ENCODE measurements at places on chromosomes 4 and X.

DNA sequence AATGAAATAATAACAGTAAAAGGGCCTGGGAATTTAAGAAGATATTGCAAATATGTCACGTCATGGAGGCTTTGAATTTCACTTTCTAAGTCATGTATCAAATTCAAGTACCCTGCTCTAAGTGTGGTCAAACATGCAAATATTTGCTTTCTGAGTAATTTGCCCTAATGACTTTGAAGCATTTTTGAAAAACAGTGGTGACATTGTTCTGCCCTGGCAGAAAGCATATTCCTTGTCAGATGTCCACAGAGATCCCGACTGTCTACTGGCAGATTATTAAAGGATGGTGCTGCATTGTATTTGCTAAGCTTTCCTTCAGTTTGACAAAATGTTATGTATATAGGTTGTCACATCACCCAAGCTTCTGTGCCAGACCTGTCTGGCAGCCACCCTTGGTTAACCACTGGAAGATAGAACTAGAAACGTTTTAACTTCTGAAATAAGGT is 92.5 kb downstream of the ANK2 start:
- DNase-seq, result no peak

DNA sequence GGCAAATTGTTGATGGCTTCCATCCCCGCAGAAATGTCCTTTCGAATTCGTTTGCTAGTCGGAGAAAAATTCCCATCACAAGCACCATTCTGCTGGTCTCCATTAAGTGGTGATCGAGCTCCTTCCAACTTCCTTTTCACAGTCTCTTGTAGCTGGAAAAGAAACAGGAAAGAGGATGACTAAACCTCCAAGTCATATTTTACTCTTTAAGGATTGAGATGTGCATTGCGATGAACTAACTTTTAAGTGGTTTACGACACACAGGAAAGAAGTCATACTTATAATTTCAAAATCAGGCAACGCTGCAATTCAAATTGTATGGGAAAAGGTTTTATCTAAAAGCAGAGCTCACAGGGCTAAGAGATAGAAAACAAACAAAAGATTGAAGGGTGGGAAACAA is 225.2 kb downstream of the MGST2 start:
- no peak for DNase-seq

GRCh38 chr4:57117491-57117890 is 7.3 kb upstream of the IGFBP7 start:
- DNase-seq, result no peak

- no peak for DNase-seq
Observed at GRCh38 chr4:31085689-31086088, 365.5 kb downstream of the PCDH7 start.

DNA sequence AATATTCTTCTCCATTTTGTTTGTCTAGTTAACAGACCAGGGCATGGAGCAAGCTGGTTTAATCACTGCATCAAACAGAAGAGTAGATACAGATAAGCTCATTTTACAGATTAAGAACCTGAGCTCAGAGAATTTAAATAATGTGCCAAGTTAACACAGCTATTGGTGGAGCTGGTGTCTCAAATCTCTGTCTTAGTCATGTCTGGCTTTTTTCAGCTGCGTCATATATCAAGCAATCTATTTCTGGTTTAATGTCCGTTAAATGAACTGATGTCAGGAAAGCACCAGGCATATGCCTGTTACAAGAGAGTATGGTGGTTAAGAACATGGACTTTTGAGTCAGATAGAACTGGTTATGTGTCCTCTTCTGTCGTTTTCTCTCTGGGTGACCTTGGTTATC is 79.8 kb upstream of the ADGRA3 start:
- no peak for DNase-seq

Data from activated CD8-positive, alpha-beta memory T cell treated with anti-CD3 and anti-CD28 coated beads for 1 hour (primary cell).